ENCODE measurements at places on chromosomes 1 and 21.

- no peak for DNase-seq
Measured at GRCh38 chr1:16464917-16465625, 24.5 kb downstream of the NECAP2 start.

DNA sequence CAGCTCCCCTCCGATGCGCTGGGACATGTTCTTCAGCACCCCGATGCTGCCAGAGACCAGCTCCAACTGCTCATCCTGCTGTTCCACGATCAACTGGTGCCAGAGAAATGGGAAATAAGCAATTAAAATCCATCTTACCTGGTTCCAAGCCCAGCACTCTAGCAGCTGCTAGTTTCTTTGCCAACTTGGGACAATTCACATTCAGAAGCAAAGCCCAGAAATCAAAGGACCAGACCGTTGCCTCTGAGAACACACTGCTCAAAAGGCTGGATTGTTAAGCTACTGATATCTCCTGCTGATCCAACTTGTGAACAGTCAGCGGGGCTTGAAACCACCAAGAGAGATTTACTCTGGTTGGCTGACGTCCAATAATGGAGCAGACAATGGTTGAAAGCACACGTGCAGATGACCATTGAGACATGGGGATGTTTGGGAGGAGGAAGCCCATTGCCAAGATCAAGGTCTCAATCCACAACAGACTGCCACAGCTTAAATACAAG lies 34.4 kb downstream of the STX6 start:
- DNase-seq, result no peak

DNA sequence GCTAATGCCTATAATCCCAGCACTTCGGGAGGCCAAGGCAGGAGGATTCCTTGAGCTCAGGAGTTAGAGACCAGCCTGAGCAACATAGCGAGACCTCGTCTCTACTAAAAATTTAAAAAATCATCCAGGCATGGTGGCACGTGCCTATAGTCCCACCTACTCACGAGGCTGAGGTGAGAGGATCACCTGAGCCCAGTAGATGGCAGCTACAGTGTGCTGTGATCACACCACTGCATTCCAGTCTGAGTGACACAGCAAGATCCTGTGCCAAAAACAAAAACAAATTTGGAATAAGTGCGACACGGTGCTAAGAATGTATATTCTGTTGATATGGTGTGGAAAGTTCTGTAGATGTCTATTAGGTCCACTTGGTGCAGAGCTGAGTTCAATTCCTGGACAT lies 15.1 kb downstream of the USP33 start:
- no peak for DNase-seq

- no peak for DNase-seq
Measured at GRCh38 chr1:45221716-45222115, 15.3 kb upstream of the ZSWIM5 start.

DNA sequence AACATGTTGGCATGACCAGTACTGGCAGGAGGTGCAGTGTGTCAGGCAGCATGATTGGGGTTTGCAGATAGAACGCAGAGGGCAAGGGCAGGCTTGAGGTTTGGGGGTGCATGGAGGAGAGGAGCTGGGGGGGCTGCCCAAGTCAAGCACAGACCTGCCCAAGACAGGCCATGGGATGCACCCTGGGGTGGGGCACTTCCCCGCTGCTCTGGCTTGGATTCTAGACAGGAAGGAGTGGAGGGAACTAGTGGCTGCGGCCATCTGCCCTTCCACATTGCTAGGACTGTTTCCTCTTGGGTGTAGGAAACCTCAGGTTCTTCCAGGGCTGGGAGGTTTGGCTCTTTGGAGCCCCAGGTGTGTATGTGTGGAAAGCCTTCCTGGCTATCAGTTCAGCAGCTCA lies 3.0 kb downstream of the PDXK start:
- DNase-seq, result no peak

GRCh38 chr1:28782011-28782410 lies 30.0 kb upstream of the OPRD1 start:
- DNase-seq, result no peak

DNA sequence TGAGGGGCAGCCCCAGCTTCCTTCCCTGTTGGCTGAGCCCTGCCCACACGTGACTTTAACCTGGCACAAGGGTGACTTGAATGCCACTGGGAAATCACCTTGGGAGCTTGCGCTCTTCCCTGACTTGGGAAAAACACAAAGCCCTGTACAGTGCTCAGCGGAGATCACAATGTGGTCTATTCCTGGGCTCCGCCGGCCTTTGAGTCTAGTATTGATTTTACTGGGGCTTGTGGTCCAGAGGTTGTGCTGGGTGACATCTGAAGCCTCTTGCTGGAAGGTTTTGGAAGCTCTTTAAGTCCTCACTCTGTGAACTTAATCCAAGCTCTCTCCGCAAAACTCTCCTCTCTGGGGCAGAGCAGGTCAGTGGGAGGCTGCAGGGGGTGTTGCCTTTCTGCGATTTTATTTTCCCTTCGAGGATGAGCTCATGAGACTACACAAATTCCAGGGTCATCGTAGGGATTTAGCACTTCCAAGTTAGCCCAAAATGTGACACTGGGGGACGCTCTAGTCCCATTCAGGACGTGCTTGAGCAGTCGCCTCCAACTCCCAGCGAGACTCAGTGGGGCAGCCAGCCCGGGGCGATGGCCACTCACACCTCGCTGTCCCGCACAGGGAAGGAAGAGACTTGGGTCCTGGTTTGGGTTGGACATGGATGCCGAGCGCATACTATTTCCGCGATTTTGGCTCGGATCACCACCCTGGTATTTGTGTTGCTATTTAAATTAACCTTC lies 291.9 kb upstream of the AJAP1 start:
- DNase-seq, result no peak

DNA sequence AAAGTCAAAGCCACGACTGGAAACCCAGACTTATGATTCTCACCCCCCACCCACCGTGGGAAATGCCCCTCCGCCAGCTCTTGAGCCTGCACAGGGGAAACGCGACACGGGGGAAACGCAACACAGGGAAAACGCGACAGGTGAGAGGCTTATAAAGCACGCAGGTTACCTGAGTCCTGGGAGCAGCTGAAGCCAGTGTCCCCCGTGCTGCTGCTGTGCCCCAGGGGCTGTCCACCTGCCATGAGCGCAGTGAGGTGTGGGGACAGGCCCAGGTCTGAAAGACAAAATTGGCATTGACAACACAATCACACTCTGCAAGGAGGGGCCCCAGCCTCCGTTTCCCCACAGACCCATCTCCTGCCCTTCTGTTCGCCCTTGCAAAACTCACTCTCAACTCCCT lies 46.3 kb downstream of the GPR161 start:
- DNase-seq, result no peak

DNA sequence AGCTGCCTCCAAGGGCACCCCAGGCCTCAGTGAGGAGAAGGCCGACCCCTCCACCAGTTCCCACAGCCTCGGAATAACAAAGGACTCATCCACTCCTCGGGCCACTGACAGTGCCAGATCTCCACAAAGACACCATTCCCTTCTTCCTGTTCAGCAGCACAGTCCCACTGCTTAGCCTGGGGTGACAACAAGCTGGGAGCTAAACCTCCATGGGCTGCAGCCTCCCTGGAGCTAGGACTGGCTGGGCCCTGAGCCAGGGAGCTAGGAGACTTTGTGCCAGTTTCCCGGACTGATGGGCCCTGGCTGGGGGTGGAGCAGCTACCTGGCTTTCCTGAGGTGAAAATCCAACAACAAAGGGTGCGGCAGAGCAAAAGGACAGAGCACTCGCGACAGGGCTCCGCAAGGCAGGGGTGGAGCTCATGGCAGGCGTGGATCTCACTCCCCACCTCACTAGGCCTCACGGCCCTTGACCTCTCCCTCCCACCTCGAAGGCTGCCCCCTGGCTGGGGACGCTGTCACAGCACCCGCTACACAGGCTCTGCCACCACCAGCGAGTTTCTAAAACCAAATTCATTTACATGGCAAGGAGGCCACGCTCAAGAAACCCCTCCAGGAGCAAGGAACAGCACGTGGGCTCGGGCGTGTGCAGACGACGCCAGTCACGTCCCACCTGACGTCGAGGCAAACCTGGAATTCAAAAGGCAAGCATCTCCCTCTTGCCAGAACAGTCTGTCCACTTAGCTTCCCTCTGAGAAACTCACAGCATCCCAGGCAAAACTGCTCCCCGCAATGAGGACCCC lies 13.8 kb downstream of the SLC35E2B start:
- no peak for DNase-seq

DNA sequence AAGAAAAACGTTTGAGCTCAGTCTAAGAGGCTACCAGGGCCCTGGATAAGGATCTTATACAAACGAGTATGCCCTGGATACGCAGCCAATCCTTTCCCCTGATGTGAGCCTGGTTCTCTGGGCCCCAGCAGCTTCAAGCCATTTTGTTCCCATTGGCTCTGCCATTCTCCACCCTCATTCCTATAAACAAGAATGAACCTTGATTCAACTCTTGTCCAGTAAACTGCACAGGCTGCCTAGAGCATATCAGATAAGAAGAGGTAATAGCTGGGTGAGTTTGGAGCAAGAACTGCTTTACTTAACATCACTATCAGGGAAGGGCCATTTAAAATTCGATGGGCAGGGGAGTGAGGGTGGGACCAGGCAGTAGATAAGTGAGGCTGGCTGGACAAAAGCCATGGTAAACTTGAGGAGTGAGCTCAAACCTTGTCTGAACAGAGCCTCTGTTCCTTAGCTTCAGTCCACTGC lies 11.3 kb downstream of the BTG2 start:
- DNase-seq, result no peak

- DNase-seq, result no peak
Measured at GRCh38 chr1:53526451-53527101, 67.4 kb downstream of the DMRTB1 start.

GRCh38 chr1:47331875-47332274 lies 1.7 kb upstream of the CMPK1 start:
- no peak for DNase-seq

DNA sequence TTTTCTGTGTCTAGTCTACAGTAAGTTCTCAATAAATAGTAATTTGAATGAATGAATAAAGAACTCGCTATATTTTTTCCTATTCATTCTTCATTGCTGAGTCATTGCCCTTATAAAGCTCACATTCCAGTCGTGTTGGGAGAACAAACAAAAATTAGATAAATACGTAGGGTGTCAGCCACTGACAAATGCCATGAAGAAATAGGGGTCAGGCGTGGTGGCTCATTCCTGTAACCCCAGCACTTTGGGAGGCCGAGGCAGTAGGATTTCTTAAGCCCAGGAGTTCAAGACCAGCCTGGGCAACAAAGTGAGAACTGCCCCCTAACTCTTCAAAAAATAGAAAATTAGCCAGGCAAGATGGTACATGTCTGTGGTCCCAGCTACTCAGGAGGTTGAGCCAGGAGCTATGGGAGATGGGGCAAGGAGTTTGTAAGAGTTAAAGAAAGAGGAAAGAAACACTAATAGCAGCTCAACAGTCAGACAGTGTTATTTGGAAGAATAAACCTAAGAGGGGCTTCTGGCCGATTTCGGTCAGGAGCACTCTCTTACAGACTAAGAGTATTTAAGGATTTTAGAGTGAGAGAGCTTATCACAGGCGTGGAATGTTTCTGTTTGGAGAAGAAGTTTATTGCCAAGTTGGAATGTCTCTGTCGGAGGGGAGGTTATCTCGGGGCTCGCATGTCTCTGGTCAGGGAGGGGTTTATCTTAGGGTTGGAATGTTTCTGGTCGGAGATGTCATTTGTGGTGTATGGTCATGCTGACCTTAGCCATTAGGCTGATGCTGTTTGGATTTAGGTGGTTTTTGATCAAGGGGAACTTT lies 1.8 kb upstream of the CHML start:
- DNase-seq, result no peak

- no peak for DNase-seq
Measured at GRCh38 chr21:28884481-28884880, 108.2 kb downstream of the LTN1 start.
